GM03348 (cell line): ENCODE measurements at places on chromosomes 6 and 20.

DNA sequence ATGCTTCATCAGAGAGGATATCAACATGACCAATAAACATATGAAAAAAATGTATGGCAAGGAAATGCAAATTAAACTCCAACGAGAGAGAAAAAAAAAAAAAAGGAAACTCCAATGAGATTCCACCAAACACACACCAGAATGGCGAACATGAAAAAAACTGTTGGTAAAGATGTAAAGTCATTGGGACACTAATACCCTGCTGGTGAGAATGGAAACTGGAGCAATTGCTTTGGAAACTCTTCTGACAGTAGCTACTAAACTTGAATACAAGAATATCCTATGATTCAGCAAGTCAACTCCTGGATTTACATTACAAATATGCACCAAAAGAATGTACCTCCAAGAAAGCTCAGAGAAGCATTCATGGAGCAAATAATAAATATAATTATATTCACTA is 260.7 kb upstream of the ECI2 start:
- DNase-seq = no peak

- DNase-seq = no peak
These were observed 458.4 kb downstream of the TBC1D32 start for GRCh38 chr6:120875900-120876299.

GRCh38 chr6:37504024-37504423 is 4.3 kb upstream of the CCDC167 start:
- DNase-seq = no peak

DNA sequence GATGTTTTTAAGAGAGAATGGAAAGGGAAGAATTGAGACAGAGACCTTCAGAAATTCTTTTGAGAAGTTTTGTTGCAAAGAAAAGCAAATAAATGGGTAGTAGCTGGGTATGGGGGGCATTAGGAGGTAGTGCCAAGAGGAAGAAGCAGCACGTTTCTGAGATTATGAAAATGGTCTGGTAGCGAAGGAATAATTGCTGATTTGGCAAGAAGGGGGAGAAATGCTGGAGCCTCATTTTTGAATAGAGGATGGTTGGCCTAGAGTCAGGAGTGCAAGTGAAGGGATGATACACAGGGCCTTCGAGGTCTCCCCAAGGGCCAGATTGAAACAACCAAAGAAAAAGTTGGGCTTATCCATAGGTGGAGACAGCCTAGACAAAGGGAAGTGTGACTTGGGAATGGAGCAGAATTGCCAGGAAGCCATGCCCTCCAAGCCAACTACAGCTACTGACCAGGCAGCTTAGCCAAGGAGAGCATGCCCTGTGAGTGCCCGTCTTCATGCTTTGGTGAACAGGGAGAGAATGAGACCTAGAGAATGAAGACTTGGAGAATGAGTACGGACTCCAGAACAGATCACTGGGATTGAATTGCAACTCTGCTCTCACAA is 14.2 kb upstream of the TBC1D7 start:
- DNase-seq = no peak

DNA sequence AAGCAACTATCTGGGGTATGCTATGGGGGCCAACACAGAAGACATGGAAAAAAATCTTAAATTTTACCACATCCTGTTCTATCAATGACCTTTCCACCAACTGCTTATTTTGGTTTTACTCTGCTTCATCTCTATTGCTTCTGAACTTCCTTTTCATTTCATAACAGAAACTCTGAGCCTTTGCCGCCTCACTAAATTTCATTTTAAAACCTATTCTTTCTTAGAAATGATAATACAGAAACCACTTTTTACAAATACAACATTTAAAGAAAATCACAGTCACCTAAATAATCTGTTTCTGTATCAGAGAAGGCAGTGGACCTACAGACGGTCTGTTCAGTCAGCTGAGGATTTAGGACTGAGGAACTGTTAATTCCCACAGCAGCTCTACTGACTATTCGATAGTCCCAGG is 117.5 kb downstream of the KCNQ5 start:
- DNase-seq = no peak

DNA sequence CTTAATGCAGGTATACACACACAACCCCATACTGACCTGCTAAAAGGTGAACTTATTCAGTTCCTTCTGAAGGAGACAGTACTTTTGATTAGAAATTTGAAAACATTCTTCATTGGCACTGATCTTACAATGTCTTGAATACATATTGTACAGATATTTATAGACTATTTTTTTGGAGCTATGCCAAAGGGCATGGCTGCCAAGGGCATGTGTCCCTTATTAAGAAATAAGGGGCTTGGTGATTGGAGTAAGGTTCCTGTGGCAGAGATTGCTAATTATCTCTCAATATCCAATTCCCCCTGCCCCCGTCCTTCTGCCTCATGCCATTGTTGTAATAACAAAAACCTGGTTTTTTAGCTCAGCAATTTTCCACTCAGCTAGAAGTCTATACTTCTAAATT is 355.9 kb downstream of the FARS2 start:
- no peak for DNase-seq
